Aorta (tissue), 5 donors: ENCODE measurements at places on chromosomes 12 and 14. TPM values are rescaled to one million over a fixed set of nuclear protein-coding genes. Genes with fewer than 3 reads are reported as not detected.

DNA sequence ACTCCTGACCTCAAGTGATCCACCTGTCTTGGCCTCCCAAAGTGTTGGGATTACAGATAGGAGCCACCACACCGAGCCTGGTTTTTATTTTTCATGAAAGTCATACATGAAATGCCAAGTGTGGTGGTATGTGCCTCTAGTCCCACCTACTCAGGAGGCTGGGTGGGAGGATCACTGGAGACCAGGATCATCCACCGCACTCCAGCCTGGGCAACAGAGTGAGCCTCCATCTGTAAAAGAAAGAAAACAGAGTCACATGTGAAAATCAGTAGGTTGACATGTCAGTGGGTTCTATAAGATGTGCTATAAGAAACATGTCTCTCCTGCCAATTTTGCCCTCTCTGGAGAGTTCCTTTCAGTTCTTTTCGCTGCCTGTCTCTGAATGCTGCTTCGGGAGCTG is 28.2 kb downstream of the ANKRD9 start:
- DNase-seq: peak; percentile 14

DNA sequence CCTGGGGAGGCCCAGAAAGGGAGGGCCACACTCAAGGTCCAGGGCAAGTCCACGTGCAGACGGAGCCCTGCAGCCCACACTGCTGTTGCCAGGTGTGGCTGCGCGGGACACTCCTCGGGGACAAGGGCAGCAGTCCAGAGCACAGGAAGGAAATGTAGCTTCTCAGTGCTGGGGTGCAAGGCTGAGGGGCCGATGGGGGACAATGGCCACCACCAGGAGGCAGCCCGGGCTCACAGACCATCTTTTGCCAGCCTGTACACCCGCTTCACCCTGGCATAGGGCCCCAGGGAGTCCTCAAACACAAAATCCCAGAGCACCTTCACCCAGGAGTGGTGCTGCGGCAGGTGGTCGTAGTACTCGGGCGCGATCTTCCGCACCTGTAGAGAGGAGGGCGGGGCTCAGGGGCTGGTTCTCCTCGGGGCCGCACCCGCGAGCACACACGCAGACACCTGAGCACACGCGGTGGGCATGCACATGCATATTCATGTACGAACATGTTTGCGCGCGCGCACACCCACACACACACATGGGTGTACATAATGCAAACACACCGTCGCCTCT is 12.8 kb downstream of the DEGS2 start:
- no peak for DNase-seq

The VCPKMT gene
- total RNA-seq: 9.1 TPM

GRCh38 chr14:45051180-45051579 is 32.7 kb upstream of the PRPF39 start:
- no peak for DNase-seq

DNA sequence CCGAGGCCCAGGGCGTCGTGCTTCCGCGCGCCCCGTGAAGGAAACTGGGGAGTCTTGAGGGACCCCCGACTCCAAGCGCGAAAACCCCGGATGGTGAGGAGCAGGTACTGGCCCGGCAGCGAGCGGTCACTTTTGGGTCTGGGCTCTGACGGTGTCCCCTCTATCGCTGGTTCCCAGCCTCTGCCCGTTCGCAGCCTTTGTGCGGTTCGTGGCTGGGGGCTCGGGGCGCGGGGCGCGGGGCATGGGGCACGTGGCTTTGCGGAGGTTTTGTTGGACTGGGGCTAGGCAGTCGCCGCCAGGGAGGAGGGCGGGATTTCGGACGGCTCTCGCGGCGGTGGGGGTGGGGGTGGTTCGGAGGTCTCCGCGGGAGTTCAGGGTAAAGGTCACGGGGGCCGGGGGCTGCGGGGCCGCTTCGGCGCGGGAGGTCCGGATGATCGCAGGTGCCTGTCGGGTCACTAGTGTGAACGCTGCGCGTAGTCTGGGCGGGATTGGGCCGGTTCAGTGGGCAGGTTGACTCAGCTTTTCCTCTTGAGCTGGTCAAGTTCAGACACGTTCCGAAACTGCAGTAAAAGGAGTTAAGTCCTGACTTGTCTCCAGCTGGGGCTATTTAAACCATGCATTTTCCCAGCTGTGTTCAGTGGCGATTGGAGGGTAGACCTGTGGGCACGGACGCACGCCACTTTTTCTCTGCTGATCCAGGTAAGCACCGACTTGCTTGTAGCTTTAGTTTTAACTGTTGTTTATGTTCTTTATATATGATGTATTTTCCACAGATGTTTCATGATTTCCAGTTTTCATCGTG is 612 bp downstream of the MDM2 start:
- peak; percentile 90 for DNase-seq
